NCI-H187 (cell line): ENCODE measurements at places on chromosomes 4 and X.
A peak's percentile ranks its signal among the peaks of the same experiment; 100 is the strongest.

DNA sequence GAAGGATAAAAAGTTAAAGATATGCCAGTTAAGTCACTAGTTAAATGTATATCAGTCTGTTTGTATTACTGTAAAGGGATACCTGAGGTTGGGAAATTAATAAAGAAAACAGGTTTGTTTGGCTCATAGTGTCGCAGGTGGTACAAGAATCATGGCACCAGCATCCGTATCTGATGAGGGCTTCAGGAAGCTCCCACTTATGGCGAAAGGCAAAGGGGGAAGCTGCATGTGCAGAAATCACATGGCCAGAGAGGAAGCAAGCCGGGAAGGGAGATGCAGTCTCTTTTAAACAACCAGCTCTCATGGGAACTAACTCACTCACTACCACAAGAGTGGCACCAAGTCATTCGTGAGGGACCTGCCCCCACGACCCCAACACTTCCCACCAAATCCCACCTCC lies 91.9 kb upstream of the SH3RF1 start:
- no peak for DNase-seq

DNA sequence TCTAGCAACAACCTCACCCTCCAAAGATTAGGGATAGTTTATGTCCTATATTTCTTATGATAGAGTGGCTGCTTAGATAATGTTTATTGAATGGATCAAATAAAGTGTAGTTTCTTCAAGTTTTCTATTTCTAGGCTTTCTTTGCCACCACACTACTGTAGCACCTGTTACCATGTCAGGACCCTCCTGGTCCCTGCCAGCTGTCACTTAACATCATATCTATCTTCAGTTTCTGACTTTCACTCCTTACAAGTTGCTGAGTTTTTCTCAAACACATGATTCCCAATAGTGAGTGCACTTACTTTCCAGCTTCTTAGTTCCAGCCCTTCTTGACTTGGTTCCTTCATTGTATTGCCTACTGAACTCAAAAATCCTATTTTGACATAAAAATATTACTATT lies 593.9 kb upstream of the PITX2 start:
- DNase-seq, result no peak

DNA sequence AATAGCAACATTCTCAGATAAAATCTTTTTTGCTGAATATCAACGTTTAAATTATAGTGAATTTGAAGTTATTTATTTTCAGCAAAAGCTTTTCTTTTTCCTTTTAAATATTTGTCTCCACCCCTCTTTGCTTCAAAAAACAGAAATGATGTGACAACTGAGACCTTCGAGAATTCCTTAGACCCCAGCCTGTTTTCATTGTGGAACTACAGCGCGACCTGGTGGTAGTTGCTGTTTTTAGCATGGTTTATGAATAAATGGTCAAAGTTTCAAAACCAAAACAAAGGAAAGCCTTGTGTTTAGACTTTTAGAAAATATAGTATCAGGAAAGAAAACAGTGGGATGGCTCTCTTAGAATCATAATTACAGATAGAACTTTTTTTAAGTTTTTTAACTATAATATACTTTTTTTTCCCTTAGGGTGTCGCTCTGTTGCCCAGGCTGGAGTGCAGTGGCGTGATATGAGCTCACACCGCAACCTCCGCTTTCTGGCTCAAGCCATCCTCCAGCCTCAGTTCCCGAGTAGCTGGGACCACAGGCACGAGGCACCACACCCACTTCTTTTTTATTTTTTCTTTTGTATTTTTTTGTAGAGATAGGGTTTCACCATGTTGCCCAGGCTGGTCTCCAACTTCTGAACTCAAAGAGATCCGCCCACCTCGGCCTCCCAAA lies 26.8 kb upstream of the TMEM184C start:
- DNase-seq, result peak; percentile 0

GRCh38 chrX:153687121-153688039 lies at the start of gene SLC6A8:
TSS of gene SLC6A8 (plus strand) at chrX:153687926. CDS start at chrX:153688575, 649 bp downstream.
- DNase-seq, result peak; percentile 52

GRCh38 chr4:82508806-82509428 lies 52.9 kb downstream of the TMEM150C start:
- no peak for DNase-seq

DNA sequence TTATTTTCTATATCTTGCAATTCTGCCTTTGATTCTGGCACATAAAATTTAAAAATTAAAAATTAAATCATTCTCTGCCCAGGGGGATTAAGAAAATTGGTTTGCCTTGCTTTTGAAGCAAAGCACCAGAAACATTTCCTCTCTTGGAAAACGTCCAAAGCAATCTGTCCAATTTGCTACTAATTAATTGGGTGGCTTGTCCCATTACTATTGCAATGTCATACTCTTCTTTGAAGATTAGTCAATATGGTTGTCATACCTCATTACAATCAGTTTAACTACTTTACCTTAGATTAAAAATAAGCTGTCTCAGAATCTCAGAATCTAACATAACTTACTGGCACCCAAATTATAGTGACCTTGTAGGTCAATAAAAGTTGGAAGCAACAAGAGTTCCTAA lies 208.8 kb downstream of the TMA16 start:
- no peak for DNase-seq

- no peak for DNase-seq
These were observed 85.4 kb downstream of the GPRIN3 start for GRCh38 chr4:89222170-89222569.

DNA sequence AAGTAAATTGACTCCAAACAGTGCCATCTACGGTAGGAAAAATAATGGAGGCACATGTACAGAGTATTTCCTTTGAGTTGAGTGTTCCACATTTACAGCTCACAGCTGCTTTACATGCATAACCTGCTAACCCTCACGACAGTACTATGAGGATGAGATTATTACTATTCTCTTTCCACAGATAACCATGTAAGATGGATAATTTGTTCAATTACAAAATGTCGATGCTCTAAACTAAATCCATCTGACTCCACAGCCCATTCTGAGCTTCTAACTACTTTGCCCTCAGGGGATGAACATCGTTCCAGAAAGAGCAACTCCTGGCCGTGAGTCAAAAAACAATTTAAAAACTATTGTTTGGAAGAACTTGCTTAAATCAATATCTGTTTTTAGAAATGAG lies 330.4 kb upstream of the NWD2 start:
- DNase-seq, result no peak

GRCh38 chr4:141132072-141132708 lies 1.1 kb downstream of the RNF150 start:
- DNase-seq, result no peak

DNA sequence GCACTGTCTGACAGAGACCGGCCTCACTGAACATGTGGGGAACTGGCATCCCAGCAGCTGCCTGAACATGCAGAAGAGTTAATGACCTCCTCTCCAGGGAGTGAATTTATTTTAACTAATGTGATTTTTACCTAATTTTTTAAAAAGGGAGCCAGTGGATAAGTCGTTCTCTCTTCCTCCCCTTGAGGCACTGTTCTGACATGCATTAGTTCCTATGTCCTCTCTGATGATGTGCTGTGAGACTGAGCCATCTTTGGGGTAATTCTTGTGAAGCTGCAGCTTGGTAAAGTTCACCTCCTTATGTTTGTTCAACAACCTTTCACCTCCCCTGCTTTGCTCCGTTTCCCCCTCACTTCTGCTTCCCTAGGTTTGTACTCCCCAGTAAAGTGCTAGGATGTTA lies 139.7 kb downstream of the COL25A1 start:
- no peak for DNase-seq

DNA sequence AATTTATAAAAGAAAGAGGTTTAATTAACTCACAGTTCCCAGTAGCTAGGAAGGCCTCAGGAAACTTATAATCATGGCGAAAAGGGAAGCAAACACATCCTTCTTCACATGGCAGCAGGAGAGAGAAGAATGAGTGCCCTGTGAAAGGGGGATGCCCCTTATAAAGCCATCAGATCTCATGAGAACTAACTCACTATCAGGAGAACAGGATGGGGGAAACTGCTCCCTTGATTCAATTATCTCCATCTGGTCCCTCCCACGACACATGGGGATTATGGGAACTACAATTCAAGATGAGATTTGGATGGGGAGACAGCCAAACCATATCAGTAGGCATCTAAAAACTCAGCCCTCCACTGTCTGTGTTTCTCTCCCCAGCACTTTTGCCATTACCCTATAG lies 22.4 kb downstream of the ANK2 start:
- no peak for DNase-seq

GRCh38 chrX:78527263-78527662 lies 131.9 kb downstream of the RTL3 start:
- DNase-seq, result no peak

GRCh38 chrX:103275947-103276567 lies 493 bp downstream of the TCEAL5 start:
- DNase-seq, result no peak

DNA sequence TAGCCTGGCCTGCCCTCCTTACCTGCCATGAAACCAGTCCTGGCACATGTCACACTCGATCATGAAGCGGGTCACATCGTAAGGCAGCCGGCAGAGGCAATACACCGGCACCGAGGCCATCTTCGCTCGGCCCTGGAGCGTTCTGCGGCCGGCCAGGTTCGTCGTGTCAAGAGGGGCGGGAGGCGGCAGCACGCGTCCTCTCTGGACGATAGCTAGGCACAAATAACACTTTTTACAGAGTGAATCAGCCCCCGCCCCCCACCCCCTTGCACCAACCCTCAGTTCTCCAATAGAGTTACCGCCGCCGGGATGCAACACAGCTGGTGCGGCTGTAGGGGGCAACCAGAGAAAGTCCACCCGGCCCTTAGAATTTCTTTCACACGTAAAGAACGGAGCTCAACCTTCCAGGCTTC lies 1.7 kb downstream of the PHF8 start:
- no peak for DNase-seq

DNA sequence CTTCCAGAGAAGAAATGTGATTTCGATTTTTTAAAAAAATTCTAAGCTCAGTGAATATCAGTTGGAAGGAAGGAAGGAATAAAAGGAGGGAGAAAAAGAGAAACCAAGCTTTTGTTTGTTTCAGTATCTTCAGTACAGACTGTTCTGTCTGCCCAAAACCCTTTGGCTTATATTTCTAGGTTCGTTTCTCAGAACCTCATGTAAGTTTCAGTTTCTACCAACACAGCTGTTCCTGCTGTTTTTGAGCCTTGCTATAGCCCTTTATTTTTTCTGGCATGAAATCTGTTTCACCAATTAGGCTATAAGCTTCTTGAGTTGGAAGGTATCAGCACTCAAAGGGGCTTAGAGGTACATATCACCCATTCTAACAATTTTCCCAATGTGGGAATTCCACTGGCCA lies 157.9 kb downstream of the GBA3 start:
- DNase-seq, result no peak

GRCh38 chrX:155094468-155095061 lies 23.3 kb downstream of the BRCC3 start:
- no peak for DNase-seq

DNA sequence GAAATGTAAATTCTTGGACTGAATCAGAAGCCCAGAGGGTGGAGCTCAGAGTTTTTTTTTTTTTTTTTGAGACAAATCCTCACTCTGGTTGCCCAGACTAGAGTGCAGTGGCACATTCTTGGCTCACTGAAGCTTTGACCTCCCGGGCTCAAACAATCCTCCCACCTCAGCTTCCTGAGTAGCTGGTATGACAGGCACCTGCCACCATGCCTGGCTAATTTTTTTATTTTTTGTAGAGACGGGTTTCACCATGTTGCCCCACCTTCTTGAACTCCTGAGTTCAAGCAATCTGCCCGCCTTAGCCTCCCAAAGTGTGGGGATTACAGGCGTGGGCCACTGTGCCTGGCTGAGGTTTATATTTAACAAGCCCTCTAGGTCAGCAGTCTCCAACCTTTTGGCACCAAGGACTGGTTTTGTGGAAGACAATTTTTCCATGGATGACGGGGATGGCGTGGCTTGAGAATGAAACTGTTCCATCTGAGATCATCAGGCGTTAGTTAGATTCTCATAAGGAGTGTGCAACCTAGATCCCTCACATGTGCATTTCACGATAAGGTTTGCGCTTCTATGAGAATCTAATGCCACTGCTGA lies 76.7 kb downstream of the FHIP1A start:
- DNase-seq, result no peak

DNA sequence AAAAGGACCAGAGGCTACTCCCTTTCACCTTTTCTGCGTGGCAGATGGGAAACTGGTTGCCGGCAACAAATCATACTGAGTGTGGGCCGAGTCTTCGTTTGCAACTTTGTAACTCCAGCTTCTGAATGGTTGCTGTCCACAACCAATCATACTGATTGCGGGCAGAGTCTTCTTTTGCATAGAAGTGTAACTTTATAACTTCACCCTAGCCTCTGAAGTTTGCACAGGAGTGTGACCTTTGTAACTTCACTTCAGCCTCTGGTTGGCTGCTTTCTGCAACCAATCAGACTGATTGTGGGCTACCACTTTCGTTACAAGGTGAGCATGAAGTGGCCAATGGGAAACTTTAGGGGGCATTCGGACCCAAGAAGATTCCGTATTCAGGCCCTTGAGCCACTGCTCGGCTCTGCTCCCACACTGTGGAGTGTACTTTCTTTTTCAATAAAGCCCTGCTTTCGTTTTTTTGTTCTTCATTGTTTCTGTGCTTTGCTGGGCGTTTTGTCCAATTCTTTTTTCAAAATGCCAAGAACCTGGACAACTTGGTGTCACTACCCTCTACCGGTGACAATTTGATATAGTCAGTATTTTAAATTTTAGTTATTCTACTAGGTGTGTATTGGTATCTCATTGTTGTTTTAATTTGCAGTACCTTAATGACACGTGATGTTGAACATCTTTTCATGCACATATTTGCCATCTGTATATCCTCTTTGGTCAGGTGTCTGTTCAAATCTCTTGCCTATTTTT lies 9.0 kb upstream of the PAGE5 start:
- no peak for DNase-seq

- no peak for DNase-seq
These were observed 1.1 kb upstream of the TRMT10A start for GRCh38 chr4:99564921-99565320.

DNA sequence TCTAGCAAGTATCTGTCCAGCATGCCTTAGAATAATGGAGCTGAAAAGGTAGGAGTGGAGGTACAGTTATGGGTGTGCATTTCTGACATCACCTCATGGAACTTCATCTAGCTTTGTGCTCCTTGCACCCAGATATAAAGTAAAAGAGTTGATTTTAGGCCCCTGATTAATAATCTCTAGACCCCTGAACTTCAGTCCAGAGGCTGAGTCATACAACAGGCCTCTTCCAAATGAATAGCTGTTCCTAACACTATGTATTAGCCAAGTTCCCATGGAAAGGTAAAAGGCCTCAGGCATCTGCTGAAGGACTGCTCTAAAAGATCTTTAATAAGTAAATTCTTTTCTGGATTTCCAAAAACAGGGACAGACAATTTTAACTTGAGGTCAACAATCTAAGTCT lies 16.2 kb downstream of the TBC1D9 start:
- no peak for DNase-seq
